CD4-positive, alpha-beta T cell treated with Interleukin-21 for 1 hour (primary cell): ENCODE measurements at places on chromosomes 16 and 17.

- DNase-seq: no peak
These were observed 11.8 kb downstream of the CACNG4 start for GRCh38 chr17:66976379-66976663.

GRCh38 chr16:55566432-55567175 lies at the start of gene CAPNS2:
Gene CAPNS2, plus strand, starts transcription at chr16:55566684. Its CDS starts 73 bp downstream, at chr16:55566757.
- no peak for DNase-seq

GRCh38 chr16:8850279-8850885 lies 18.4 kb downstream of the CARHSP1 start:
- DNase-seq: no peak

DNA sequence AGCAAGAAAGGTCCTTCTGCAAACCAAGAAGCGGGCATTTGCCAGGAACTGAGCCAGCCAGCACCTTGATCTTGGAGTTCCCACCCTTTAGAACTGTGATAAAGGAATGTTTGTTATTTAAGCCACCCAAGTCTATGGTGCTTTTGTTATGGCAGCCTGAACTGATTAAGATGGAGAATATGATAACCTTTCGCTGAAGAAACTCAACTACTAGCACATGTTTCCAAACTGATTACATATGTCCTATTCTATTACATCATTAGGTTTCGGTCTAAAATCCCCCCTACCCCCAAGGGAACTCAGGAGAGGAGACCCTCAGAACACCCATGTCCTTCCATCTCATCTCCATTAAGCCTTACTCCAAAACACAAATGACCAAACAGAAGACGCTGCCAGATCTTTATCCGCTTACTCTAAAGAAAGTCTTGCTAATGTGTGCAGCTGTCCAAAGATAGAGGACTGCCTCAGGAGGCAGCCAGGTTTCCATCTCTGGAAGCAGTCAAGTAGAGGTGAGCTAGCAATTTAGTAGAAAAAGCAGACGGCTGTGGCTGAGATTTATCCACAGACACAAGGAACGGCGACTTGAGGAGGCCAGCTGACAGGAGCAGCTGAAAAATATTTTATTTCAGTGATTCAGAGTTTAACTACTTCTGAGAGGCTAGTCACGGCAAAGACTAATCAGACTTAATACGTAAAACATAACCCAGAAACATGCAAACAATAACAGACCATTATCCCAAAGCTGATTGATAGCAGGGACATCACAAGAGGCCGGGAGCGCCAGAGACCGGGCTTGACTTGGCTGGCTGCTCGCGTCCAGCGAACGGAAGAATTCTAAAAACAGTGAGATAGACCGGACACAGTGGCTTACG lies 611.4 kb upstream of the CDH5 start:
- DNase-seq: no peak

DNA sequence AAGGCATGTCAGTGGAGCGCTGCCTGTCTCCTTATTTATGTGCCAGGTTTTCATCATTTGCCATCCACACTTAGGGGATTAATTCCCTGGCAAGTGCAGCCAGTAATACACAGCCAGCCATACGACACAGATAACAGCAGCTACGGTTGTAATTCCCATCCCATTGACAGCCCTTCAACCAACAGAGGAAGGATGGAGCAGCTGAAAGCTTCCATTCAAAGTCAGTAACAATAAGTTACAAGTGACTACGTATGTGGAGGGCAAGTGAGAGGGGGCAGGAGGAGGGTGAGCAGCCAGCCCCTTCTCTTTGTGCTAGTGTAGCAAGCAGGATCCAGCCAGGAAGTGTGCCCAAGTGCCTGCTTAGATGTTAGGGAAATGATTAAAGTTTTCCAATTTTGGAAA lies 53.8 kb upstream of the LYRM9 start:
- DNase-seq: no peak

DNA sequence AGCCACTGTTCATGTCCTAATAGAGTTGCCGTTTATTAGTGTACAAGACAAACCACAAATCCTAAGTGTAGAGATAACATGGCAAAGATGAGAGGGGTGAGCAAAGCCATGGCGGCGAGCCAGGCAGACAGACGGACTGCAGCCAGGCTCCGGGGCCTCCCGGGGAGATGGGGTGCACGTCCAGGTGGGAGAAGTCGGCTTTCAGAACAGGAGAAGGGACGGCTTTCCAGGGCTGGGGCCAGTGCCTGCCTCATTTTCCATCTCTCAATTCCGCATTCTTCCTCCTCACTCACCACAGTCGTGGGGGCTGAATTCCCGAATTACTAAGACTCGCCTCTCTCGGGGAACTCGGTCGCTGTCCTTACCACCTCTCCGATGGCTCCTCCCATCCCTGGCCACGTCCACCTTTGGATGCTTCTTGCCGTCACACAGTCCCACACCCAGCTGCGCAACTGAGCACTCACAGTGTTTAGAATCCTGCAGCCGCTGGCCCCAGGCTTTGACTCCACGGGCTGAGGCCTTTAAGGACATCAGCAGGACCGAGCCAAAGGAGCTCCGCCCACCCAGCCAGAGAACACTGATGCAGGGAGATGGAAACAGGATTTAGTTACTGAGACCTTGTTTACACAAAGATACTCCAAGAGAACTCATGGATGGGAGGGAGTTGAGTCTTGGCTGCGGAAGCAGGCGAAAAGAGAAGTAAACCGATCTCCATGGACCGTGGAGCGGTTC lies 59.7 kb downstream of the RNF112 start:
- DNase-seq: no peak

DNA sequence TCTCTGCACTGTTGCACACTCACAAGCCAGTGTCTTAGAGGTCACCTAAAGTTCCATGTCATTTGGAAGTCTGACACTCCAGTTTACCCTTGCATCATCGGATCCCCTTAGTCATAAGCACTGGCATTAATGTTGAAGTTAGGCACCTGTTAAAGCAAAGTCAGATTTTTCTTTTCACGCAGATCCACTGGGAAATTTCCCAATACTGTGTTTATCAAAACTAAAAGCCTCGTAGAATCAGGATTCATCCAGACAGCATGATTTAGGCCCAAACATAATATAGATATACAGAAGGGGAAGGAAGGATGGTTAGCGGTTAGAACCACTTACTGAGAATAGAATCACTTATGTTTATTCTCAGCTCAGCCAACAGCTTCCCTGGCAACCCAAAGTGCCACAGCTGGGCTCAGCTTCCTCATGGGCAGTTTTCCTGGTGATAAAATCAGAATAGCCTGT lies 30.1 kb upstream of the HAPSTR1 start:
- DNase-seq: no peak

GRCh38 chr17:71338396-71338795 lies 782.4 kb upstream of the SOX9 start:
- no peak for DNase-seq

DNA sequence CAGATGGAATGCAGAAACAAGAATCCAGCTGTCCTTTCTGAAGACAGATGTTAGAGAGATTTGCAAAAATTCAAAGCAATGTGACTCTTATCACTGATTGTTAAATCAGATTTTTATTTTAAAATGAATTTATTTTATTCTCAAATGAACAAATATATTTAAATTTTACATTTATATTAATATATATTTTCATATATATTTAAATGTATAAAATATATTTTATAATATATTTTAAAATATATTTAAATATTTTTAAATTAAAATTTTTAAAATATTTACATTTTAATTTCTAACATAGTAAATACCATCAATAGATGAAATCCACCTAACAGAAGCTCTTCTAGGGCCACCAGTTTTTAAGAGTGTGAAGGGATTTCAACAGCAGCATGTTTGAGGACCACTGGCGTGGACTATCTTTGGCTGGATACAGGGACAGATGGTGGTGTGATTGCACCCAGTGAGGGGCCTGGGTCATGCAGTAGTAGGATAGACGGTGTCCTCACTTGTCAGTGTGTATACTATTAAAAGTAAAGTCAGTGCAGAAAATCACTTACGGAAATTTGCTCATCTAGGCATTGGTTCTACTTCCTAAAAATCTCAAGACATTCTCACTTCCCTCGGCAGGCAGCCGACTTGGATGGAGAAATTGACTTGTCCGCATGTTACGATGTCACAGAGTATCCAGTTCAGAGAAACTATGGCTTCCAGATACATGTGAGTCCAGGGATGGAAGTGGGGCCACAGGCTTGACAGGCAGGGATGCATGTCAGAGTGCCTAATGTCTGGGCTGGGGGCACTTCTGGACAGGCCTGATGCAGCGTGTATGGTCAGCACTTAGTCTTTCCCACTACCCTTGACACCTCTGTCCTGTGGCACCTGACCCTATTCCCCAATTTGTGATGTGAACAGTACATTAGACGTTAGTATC lies 56.3 kb downstream of the PLD6 start:
- no peak for DNase-seq

- no peak for DNase-seq
These were observed 23.4 kb upstream of the PHKG2 start for GRCh38 chr16:30724641-30725417.

- no peak for DNase-seq
These were observed 9.1 kb downstream of the CEP20 start for GRCh38 chr16:15879255-15879811.

- no peak for DNase-seq
These were observed 162.5 kb downstream of the WSCD1 start for GRCh38 chr17:6232732-6233101.

GRCh38 chr16:22665803-22666202 lies 148.2 kb upstream of the HS3ST2 start:
- no peak for DNase-seq

DNA sequence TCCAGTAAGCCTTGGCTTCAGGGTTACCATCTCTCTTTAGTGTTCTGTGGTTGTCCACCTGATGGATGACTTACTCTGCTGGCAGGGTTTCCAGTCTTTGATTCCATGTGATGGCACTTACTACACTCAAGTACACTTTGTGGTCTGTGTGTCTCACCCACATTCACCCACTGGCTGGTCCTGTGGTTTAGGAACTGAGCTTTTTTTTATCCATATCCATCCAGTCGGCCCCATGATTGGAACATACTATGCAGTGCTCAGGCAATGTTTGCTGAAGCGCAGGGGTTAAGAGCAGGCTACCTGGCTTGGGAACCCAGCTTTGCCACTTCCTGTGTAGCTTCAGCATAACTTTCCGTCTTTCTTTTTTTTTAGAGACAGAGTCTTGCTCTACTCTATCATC lies 2.8 kb upstream of the FUS start:
- peak; percentile 64 for DNase-seq

GRCh38 chr16:80837533-80838147 lies 33.2 kb upstream of the CDYL2 start:
- DNase-seq: no peak

DNA sequence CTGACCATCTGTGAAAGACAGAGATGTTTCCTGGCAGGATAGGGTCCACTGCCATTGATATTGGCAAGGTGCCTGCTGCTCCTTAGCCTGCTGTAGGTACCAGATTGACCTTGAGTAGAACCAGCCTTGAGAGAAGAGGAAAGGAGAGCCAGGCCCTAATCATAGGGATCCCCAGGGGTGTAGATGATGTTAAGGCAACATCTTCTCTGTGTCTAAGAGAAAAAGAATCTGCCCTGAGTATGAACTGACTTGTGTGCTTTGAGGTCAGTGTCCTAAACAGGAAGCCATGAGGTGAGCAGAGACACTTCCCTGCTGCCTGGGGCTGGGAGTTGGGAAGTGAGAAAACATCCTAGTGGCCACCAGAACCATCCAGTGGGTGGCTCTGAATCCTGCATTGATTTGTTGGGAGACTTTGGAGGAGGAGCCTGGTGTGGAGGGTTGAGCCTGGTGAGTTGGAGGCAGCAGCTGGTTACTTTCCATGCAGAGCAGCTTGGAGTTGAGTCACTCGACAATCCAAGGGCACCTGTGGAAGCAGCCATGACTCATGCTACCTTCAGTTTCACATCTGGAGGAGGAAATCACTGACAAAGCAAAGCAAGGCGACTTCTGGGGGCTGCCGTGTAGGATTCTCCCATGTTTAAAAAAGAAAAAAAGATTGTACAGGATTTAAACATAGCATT lies 47.8 kb downstream of the BMERB1 start:
- DNase-seq: no peak

GRCh38 chr16:35195864-35196216 lies 1736.4 kb downstream of the TP53TG3F start:
- DNase-seq: no peak

GRCh38 chr16:77148121-77148520 lies 42.9 kb upstream of the MON1B start:
- no peak for DNase-seq

DNA sequence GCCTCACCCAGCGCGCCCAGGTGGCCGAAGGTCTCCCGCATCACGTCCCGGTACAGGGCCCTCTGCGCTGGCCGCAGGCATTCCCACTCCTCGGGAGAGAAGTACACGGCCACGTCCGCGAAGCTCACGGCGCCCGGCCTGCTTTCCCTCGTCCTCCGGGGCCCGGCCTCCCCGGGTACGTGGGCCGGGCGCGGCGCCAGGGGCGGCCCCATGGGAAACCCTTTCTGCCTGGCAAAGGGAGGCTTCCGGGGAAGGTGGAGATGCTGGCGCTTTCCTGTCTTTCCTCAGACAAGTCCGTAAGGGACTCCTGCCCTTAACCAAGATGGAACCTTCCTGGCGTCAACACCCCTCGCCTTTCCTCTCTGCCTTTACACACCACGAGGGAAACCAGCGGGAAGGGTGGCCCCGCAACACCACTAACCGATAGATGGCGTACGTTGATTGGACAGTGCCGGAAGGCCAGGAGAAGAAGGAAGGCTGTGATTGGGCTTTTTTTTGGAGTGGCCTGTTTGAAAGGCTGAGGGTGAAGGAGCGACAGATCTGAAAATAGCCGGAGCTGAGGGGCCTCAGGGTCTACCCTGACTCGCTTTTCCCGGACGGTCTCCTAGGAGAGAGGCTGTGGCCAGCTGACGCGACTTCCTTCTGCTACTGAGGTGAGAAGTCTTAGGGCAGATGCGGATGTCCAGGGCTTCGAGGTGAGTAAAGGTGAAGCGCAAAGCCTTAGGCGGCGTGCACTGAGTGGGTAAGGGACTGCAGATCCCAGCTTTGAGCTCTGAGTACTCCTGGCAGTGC lies at the start of gene ZNF785:
ZNF785 (minus strand) TSS at position 298 of the 792 bp plus-strand sequence; CDS start at position 212, 86 bp downstream.
- peak; percentile 98 for DNase-seq

DNA sequence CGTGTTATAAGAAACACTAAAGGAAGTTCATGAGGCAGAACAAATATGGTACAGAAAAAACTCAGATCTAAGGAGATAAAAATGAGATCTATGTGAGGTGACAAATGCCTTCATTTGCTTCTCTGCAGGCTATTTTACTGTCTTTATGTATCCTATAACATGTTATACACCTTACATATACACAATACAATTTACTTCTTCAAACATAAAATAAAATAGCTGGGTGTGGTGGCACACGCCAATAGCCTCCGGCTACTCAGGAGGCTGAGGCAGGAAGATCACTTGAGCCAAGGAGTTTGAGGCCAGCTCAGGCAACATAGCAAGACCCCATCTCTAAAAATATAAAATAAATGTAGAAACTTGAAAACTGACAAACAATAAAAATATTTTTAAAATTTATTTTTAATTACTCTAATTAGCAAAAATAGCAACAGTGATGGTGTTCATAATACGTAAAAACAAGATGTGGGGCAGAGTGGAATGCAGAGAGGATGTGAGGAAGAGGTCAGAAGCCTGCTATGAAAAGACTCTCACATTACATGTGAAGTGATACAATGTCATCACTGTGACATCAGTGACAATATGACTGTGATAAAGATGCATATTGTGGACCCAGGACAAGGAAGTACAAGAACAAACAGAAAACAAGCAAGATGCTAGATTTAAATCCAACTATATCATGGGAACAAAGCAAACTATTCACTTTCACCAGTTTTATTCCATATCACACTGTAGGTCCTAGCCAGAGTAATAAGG lies 31.0 kb downstream of the VPS53 start:
- DNase-seq: no peak

GRCh38 chr17:72134608-72135394 lies 14.0 kb downstream of the SOX9 start:
- no peak for DNase-seq

- no peak for DNase-seq
These were observed 105.1 kb downstream of the SDK2 start for GRCh38 chr17:73539166-73539565.
